Aorta (tissue), 5 donors: ENCODE measurements at places on chromosomes 4 and X. TPM values are rescaled to one million over a fixed set of nuclear protein-coding genes. Genes with fewer than 3 reads are reported as not detected.

Gene SLC4A4
- polyA plus RNA-seq: 2.1 TPM

Gene BGN
- 3,171 TPM for polyA plus RNA-seq

Gene SSX2
- polyA plus RNA-seq: not detected

Gene KIT
- polyA plus RNA-seq: 1.0 TPM

Gene AWAT2
- not detected for polyA plus RNA-seq

Gene RNF212
- not detected for polyA plus RNA-seq

Gene SCOC
- 101 TPM for polyA plus RNA-seq

Gene ADH1C
- polyA plus RNA-seq: 2.8 TPM

Gene SULT1E1
- 5.5 TPM for polyA plus RNA-seq

Gene SMARCA5
- polyA plus RNA-seq: 15.8 TPM

Gene NXF3
- polyA plus RNA-seq: not detected

Gene FGF5
- polyA plus RNA-seq: not detected

Gene F8A2
- not detected for polyA plus RNA-seq

Gene COL4A6
- polyA plus RNA-seq: 0.75 TPM

Gene GPR82
- 0.20 TPM for polyA plus RNA-seq

Gene ADH7
- 0.10 TPM for polyA plus RNA-seq

Gene PRMT9
- 7.9 TPM for polyA plus RNA-seq

Gene LRCH2
- 3.8 TPM for polyA plus RNA-seq

Gene C4orf17
- polyA plus RNA-seq: not detected

Gene ETDB
- not detected for polyA plus RNA-seq

Gene SEPTIN11
- polyA plus RNA-seq: 110 TPM

Gene PRSS12
- 0.50 TPM for polyA plus RNA-seq

Gene TCEANC
- polyA plus RNA-seq: 1.5 TPM

Gene CDX4
- not detected for polyA plus RNA-seq

Gene SHOX
- not detected for polyA plus RNA-seq

Gene CENPE
- 0.28 TPM for polyA plus RNA-seq

Gene PNMA6A
- 0.74 TPM for polyA plus RNA-seq

Gene TREX2
- 39.1 TPM for polyA plus RNA-seq

Gene UGT2B17
- not detected for polyA plus RNA-seq

Gene MAGEA2B
- not detected for polyA plus RNA-seq

Gene FAM156B
- 126 TPM for polyA plus RNA-seq
